ENCODE measurements at places on chromosomes 5 and 9.

- DNase-seq: no peak
Measured at GRCh38 chr5:60538426-60538825, 161.5 kb downstream of the DEPDC1B start.

- no peak for DNase-seq
Measured at GRCh38 chr9:72349240-72349639, 15.8 kb downstream of the ZFAND5 start.

- peak; percentile 21 for DNase-seq
Measured at GRCh38 chr5:30401479-30402058, 791.9 kb upstream of the CDH6 start.

DNA sequence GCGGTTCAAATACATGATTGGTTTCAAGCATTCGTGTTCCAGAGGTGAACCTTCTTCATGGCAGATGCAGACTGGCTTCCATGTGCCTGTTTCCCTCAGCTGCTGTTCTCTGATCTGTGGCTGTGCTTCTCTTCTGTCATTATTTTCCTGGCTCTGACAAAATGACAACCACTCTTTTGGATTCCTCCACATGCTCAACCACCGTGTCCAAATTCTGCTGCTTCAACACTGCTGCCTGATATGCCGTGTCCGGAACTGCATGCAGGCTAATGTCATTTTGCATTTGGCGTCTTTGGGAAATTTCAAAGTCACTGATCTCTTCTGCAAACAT, 368.7 kb upstream of the ZNF608 start:
- DNase-seq: no peak

DNA sequence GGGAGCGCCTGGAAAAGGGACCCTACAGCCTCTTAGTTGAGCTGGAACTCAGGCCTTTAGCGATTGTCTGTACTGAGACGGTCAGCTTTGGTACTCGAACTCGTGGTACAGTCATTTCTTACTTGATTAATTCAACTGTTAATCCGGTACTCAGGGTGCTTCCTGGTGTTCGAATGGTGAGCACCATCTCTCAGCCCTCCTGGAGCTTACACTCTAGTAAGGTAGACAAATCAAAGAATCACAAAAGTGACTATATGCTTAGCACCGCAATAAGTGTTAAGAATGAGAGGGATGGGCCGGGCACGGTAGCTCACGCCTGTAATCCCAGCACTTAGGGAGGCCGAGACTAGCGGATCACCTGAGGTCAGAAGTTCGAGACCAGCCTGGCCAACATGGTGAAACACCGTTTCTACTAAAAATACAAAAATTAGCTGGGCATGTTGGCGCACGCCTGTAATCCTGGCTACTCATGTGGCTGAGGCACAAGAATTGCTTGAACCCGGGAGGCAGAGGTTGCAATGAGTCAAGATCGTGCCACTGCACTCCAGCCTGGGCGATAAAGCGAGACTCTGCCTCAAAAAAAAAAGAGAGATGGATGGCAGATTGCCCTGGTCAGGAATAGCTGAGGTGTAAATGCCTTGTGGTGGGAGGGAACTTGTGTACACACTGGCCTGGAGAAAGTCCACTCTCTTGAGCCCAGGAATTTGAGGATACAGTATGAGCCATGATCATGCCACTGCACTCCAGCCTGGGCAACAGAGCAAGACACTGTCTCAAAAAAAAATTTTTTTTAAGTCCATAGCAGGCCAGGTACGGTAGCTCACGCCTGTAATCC, 981 bp downstream of the TCOF1 start:
- no peak for DNase-seq

- no peak for DNase-seq
Measured at GRCh38 chr5:42828671-42829070, 17.0 kb upstream of the SELENOP start.

DNA sequence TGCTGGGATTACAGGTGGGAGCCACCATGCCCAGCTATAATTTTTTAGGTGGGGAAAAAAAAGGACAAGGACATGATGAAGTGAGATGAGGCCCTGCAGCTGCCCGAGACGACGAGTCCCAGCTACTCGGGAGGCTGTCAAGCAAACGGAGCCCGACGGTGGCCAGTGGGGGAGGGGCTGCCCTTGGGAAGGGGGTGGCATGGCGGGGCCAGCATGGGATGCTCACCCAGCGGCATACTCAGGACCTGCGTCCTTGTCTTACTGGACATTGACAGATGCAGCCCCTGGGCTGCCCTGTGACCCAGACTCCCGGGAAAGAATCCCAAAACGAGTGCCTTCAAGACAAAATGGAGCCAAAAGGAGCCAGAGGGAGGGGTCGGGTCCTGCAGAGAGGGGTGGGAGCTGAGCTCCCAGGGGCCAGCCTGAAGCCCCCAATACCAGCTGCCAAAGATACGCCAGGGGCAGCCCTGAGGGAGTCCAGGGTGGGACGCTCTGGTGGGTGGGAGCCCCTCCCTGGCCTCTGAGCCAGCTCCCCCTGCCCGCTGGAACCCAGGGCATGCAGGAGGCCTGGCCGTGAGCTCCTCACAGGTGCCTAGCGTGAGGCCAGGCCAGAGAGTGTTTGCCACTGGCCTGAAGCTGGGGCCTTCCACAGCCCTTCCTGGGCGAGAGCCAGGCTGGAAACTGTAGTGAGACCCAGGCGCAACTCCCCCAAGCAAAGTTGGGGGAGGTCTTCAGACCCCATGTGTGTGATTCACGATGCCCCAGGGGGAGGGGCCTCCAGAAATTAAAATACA, 15.7 kb downstream of the CCDC187 start:
- DNase-seq: no peak

- no peak for DNase-seq
Measured at GRCh38 chr9:27537027-27537435, 7.4 kb upstream of the MOB3B start.

GRCh38 chr5:137696481-137696880, 39.4 kb downstream of the KLHL3 start:
- no peak for DNase-seq

GRCh38 chr9:88322906-88323566, 65.2 kb upstream of the SPIN1 start:
- no peak for DNase-seq

- DNase-seq: no peak
Measured at GRCh38 chr5:36730537-36731216, 124.3 kb downstream of the SLC1A3 start.

DNA sequence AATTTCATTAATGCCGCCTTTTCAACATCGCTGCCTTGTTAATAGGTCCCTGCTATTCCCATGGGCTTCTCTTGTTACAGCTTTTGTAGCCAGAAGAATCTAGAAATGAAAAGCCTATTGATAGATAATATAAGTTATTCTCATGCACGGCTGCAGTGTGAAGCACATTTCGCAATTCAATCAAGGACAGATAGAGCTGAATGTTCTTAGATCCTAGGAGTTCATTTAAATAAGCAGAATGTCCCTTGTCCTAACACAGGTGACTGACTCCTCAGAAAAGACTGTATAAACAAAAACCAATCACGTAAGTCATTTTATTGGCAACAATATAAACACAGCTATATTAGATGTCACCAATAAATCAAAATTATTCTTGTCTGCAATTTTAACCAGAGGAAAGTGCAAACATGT, 9.4 kb downstream of the GLIS3 start:
- DNase-seq: no peak

DNA sequence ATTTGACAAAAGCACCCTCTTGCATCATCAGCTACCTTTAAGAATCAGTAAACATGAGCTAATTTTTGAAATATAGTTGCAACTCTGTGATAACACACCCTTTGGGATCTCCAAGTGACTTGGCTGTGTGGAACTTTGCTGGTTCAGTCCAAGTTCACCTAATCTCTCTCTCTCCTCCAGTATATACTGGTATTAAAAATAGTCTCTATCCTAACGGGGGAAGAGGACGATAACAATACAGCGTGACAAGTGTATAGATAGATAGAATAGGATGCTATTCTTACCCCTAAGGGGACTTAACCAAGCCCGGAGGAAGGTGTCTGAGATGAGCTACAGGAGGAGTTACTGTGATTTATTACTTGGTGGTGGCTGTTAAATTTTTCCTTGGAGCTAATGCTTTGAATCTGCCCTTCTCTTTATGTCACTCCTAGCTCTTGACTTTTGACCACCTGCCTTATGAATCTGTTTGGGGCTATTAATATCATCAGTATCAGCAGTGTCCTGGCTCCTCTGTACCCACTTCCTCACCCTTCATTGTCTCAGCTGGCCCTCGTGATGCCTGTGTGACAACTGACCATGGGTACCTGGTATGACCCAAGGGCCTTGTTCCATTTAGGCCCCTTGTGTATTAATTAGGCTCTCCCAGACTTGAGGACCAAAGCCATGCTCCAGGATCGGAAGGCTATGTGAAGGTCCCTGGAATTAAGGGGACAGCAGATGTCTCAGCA, 223.9 kb downstream of the SREK1 start:
- no peak for DNase-seq

- no peak for DNase-seq
Measured at GRCh38 chr9:95225076-95225725, 92.3 kb downstream of the FANCC start.

GRCh38 chr5:154243736-154244135, 53.2 kb downstream of the GALNT10 start:
- DNase-seq: no peak

- no peak for DNase-seq
Measured at GRCh38 chr9:133074111-133074651, 12.4 kb downstream of the CEL start.

- DNase-seq: no peak
Measured at GRCh38 chr5:73284985-73285384, 112.0 kb downstream of the TMEM174 start.

DNA sequence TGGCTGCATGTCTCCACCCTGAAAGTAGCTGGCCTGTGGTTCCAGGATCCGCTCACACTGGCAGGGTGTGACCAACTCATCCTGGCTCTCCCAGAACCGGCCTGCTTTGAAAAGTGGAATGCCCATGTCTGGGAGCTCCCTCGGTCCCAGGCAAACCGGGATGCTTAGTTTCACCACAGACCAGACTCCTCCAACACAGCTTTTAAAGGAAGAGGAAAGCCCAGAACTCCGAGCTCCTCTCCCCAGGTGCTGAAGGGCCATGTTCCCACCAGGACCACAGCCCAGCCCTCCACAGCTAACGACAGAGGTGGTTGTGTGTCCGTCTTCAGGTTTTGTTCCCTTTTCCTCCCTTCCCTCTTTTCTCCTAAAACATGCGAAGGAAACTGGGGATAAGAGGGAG, 38.0 kb downstream of the GTF3C4 start:
- DNase-seq: no peak

DNA sequence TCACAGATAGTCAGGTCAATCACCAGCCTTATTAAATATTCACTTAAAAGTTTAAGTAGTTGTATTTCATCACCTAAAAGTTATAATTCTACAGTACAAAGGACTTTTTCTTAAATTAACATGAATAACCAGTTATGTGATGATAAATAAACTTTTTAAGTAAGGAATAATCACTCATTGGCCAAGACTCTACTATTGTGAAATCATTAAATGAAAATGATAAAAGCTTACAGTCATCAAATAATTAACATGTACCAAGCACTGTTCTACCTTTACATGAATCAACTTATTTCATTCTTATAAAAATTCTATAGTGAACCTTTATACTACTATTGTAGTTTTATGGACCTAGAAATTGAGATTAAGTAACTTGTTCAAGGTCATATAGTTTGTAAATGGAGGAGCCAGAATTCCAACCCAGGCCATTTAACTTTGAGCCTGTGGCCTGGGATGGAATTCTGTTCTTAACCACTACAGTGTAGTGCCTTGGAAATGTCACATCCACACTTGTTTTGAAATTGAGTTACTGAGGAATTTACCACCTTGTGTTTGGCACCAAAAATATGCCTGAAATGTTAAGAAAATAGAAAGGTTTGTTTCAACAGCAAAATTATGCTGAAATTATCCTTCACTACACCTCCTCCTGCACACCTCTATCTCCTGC, 32.8 kb upstream of the MSANTD3 start:
- no peak for DNase-seq

GRCh38 chr9:98502976-98503325, 205.8 kb downstream of the GABBR2 start:
- DNase-seq: no peak

- DNase-seq: no peak
Measured at GRCh38 chr9:93225417-93225816, 41.5 kb downstream of the WNK2 start.

DNA sequence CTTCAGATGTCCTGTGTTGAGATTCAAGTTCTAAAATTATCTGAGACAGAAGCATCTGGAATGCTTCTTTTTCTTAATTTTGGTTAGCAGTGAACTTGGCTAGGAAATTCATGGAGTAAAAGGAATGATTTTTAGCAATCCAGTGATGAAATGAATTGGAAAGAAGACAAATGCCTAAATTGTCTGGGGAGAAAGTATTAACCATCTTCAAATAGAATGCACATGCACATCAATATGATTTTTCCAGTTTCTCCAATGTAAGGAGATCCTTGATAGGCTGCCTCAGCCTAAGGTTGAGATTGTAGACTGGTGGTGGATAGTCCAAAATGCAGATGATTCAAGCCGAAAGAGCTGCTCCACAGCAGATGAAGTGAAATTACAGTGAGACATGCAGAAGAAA, 106.7 kb downstream of the PCSK5 start:
- no peak for DNase-seq

DNA sequence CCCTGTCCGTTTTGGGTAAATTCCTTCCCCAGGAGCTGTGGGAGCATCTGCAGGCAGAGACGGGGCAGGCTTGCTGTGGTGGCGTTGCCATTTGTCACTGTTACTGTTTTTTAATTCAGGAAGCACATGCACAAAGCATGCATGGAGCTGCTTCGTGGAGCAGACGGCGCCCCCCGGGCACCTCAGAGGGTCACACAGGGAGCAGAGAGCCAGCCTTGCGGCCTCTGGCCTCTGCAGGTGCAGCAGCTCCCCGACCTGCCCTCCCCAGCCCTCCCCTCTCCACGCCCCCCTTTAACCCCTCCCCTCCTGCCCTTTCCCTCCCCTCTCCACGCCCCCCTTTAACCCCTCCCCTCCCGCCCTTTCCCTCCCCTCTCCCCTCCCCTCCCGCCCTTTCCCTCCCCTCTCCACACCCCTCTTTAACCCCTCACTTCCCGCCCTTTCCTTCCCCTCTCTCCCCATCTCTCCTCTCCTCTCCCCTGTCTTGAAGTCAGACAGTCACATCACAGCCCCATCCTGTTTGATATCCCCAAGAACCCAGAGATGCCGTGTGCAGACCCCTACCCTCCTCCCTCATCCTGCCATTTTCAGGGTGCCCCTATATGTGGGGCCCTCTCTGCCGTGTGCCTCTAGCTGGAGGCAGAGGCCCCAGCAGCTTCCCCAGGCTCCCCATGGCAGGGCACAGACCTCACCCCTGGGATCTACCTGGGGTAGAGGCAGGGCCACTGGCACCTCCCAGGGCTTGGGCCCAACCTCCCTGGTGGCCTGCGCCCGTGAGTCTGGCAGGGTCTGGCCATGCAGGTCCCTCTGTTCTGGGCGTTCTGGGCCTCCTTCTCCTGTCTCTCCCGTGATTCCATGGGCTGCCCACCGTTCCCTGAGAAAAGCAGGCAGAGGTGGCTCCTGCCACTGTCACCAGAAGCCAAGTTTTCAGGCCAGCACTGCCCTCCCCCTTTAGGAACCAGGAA, 29.6 kb upstream of the UBAC1 start:
- peak; percentile 86 for DNase-seq

- no peak for DNase-seq
Measured at GRCh38 chr9:2027543-2028160, 12.5 kb downstream of the SMARCA2 start.
